T-helper 2 cell treated with Interferon-gamma antibody and Interleukin-4, amounts not matched to agents 5 μg/mL and 100 μg/mL, for 36 hours (primary cell): ENCODE measurements at places on chromosomes 11 and 22.

DNA sequence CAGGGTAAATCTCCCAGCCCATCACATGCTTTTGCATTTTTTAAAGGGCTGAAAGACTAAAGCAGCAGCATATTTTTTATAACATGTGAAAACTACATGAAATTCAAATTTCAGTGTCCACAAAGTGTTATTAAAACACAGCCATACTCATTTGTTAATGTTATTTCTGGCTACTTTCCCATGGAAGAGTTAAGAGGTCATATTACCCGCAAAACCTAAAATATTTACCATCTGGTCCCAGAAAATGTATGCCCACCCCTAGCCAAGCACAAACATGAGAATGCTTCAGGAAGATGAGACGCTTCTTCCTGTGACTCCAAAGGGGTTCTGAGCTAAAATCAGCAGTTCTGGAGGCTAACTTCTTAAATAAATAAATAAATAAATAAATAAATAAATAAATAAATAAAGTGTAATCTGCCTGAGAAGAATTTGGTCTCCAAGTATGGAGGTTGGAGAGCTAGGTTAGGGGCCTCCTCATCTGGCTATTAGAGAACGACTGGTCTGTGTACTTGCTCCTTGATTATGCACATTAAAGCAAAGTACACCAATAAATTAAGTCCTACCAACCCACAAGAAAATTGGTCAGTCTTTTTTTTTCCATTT is 9.7 kb downstream of the IMMP1L start:
- H3K36me3 ChIP-seq = peaks cover 32% of the 10 kb centered on the region
- no peaks in the 10 kb centered on the region for H3K27me3 ChIP-seq
- peaks cover 3% of the 10 kb centered on the region for H3K4me1 ChIP-seq
- no peak overlapping the region for H3K27ac ChIP-seq
- H3K4me3 ChIP-seq = no peak overlapping the region

DNA sequence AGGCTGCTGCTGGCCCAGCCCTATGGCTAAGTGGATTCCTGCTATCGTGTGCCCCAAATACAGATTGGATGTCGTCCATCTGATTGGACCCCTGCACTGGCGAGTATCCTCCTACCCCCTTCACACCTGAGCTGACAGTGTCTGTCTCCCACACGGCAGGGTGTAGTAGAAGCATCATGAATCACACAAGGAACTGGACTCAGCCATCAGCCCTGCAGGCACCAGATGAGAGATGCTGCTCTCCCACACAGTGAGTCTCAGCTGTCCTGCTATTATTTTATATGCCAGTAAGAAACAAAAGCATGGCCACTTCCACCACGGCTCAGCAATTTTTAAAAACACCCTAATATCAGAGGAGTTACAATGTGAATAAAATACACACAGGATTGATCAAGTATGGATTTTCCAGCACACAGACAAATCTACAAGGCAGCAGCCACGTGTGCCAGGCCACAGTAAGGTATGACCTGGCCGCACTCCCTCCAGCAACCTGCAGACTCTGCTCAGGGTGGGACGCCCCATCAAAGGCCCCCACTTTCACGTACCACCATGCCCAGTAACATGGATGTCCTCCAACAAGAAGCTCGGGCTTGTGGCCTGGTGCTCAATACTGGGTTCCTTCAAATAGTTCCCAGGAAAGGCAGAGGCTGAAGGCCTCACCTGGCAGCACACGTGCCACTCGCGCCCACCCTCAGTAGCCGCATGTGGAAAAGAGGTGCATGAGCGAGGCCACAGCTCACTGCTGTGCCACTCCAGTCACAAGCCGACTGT is 16.4 kb upstream of the SLC25A1 start:
- peak overlapping the region; percentile 39 for H3K27ac ChIP-seq
- H3K27me3 ChIP-seq = peaks cover 4% of the 10 kb centered on the region
- H3K4me3 ChIP-seq = peak overlapping the region; percentile 42
- no peaks in the 10 kb centered on the region for H3K36me3 ChIP-seq
- no peak for DNase-seq

DNA sequence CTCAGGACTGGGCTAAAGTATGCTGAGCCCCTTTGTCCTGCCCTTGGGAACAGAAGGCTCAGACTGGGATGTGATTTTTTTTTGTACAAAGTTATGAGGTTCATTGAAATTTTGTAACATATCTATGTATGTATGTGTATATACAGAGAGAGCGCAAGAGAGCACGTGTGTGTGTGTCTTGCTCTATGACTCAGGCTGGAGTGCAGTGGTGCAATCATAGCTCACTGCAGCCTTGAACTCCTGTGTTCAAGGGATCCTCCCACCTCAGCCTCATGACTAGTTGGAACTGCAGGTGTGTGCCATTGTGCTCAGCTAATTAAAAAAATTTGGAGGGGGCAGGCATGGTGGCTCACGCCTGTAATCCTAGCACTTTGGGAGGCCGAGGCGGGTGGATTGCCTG is 5.7 kb downstream of the TMEM25 start:
- peaks cover 2% of the 10 kb centered on the region for H3K4me1 ChIP-seq
- DNase-seq = no peak
- H3K36me3 ChIP-seq = peaks cover 2% of the 10 kb centered on the region

DNA sequence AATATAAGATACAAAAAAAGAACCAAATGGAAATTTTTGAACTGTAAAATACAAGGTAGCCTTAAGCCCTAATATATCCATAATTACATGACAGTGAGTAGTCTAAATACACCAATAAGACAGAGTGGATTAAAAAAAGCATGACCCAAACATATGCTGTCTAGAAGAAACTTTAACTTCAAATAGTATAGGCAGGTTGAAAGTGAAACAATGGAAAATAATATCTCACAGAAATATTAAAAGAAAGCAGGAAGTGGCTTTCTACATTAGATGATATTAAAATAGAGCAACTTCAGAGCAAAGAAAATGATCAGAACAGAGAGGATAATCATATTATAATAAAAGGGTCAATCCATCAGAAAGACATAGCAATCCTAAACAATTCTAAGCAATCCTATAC is 21.8 kb downstream of the DCUN1D5 start:
- H3K27ac ChIP-seq = peak overlapping the region; percentile 59
- peak overlapping the region; percentile 37 for H3K4me3 ChIP-seq
- H3K27me3 ChIP-seq = no peaks in the 10 kb centered on the region
- no peak for DNase-seq

- H3K27ac ChIP-seq = no peak overlapping the region
- H3K27me3 ChIP-seq = no peaks in the 10 kb centered on the region
- H3K4me1 ChIP-seq = no peaks in the 10 kb centered on the region
- H3K36me3 ChIP-seq = no peaks in the 10 kb centered on the region
Observed at GRCh38 chr11:105220121-105220520, 80.6 kb upstream of the CARD18 start.

- no peaks in the 10 kb centered on the region for H3K36me3 ChIP-seq
- H3K4me1 ChIP-seq = no peaks in the 10 kb centered on the region
- DNase-seq = no peak
- H3K4me3 ChIP-seq = no peak overlapping the region
Observed at GRCh38 chr22:46521994-46522393, 15.4 kb downstream of the CELSR1 start.

DNA sequence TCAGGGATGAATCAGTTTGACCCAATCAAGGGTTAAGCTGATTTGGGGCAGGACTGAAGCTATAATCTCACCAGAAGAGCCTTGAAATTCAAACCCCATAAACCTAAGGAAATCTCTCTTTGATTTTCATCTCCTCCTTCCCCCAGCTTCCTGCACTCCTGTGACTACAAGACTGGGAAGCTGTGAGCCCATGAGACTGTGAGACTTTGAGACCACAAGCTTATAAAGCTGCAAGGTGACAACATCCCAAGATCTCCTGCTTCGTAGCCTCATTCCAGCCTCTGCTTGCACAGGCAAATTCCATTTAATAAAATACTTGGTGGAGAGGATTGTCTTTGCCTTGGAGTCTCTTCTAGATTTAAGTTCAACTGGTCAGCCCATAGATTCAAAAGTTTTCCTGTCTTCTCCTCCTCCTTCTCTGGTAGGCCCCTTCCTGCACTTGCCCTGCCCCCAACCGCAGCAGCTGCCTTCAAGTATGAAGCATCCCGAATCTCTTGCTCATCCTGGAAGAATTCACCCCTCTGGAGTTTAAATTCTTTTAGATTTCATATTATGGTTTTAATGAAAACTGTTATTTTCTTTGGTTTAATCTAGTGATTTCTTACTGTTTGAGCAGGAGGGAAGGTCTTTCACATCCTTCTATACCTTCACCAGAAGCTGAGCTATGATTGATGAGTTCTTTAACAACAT is 42.1 kb downstream of the PAMR1 start:
- no peaks in the 10 kb centered on the region for H3K36me3 ChIP-seq
- H3K27me3 ChIP-seq = peaks cover 9% of the 10 kb centered on the region
- H3K27ac ChIP-seq = no peak overlapping the region
- DNase-seq = no peak

GRCh38 chr11:117749541-117749910 is 47.5 kb downstream of the DSCAML1 start:
- H3K4me1 ChIP-seq = no peaks in the 10 kb centered on the region
- no peak overlapping the region for H3K4me3 ChIP-seq
- DNase-seq = no peak

- no peak for DNase-seq
- H3K4me3 ChIP-seq = no peak overlapping the region
- H3K4me1 ChIP-seq = peaks cover 10% of the 10 kb centered on the region
- H3K27ac ChIP-seq = no peak overlapping the region
Observed at GRCh38 chr11:110525883-110526282, 96.1 kb downstream of the FDX1 start.

DNA sequence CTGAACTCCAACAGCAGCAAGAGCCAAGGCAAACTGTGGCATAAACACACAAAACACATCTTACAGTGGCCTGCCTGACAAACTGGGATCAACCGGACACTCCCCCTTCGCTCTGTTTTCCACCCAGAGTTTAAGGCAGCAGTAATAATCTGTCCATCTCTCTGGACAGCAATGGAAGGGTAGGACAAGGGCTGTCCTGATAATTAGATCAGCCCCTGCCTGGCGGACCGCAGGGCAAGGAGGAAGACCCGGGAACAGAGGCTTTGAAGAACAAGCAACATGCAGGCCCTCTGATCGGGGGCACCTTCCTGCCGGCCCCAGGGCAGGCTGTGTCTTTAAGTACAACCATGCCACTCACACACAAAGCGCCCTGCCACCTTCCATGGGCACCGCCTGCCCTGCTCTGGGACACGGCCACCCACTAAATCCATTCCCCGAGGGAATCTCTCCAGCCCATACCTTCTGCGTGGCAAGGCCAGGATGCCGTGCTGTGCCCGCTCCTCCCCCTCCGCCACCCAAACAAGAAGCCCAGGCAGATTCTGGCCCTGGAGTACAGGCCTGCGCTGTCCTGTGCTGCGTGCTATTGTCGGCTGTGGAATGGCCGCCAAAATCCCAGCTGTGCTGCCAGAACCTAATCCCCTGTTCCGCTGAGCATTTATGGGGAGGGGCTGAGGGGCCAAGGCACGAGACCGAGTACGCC is 38.8 kb downstream of the NUMA1 start:
- peak; percentile 11 for DNase-seq
- H3K4me1 ChIP-seq = peaks cover 27% of the 10 kb centered on the region
- H3K4me3 ChIP-seq = no peak overlapping the region
- no peak overlapping the region for H3K27ac ChIP-seq
- peaks cover 20% of the 10 kb centered on the region for H3K36me3 ChIP-seq
- no peaks in the 10 kb centered on the region for H3K27me3 ChIP-seq

DNA sequence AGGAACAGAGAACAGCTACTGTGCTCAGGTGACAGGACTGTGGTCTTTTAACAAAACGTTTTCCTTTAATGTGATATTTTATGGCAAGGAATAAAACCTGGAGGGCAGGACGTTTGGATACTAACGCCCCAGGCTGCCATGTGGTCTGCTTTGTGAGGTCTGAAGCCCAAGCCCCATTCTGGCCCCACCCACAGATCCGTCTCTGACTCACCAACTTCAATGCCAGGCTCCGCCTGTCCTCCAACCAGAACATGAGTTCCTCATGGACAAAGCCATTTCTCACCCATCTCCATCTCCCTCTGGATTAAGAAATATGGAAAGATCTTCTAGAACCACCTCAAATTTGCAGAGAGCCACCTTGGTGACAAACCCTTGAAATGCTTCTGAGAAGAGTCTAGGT is 148.8 kb downstream of the CRYBB2 start:
- no peaks in the 10 kb centered on the region for H3K27me3 ChIP-seq
- DNase-seq = no peak
- H3K4me3 ChIP-seq = no peak overlapping the region

DNA sequence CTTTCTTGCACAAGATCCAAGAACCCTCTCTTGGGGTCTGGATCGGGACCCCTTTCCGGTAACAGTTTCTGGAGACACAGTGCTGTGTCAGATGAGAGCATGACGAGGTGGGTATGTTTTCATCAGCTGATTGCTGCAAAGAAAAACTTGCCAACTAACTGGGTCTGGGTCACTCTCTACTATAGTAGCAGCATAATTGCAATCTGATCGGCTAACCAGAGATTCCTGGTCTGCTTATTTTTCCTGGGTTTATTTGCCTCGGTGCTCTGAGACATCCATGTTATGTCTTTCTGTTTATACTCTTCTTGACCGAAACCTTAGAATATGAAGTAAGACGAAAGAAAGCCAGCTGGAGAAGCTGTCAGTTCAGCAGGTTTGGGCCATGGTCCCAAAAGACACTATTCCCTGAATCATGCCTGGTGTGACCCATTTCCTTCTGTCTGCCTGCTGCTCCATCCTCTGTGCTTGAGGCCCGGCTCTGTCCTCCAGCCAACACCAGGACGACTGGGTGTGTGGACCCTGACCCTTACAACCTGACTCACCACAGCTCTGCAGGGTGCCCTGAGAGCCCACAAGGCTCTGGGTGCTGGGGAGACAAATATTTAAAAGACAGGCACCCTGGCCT is 24.1 kb upstream of the CLMP start:
- no peaks in the 10 kb centered on the region for H3K36me3 ChIP-seq
- no peak for DNase-seq
- H3K4me1 ChIP-seq = no peaks in the 10 kb centered on the region
- no peak overlapping the region for H3K4me3 ChIP-seq
- H3K27me3 ChIP-seq = peaks cover 25% of the 10 kb centered on the region

DNA sequence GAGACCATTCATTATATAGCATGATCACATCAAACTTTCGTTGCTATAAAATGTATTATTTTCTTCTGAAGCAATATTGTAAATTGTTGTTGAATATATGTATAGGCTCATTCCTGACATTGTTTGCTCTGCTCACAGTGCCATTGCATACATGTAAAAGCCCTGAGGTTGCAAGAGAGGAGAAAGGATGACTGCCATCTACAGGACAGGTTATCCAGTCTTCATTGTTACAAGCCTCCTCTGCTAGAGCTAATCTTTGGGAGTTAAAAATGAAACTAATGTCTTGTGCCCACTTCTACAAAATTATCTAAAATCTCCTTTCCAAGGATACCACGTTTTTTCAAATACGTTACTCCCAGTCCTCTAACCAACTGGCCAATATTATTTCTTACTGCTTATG is 16.4 kb upstream of the OR5AL1 start:
- no peak overlapping the region for H3K27ac ChIP-seq
- H3K4me3 ChIP-seq = no peak overlapping the region
- H3K36me3 ChIP-seq = no peaks in the 10 kb centered on the region
- no peaks in the 10 kb centered on the region for H3K27me3 ChIP-seq
- no peak for DNase-seq

GRCh38 chr11:820655-821511 is 2.2 kb downstream of the PNPLA2 start:
- no peak for DNase-seq
- no peaks in the 10 kb centered on the region for H3K27me3 ChIP-seq
- peaks cover 5% of the 10 kb centered on the region for H3K4me1 ChIP-seq
- H3K36me3 ChIP-seq = peaks cover 10% of the 10 kb centered on the region
- H3K4me3 ChIP-seq = peak overlapping the region; percentile 79

- H3K4me3 ChIP-seq = no peak overlapping the region
- no peaks in the 10 kb centered on the region for H3K36me3 ChIP-seq
- no peak overlapping the region for H3K27ac ChIP-seq
- H3K4me1 ChIP-seq = no peaks in the 10 kb centered on the region
- H3K27me3 ChIP-seq = peaks cover 2% of the 10 kb centered on the region
- no peak for DNase-seq
Observed at GRCh38 chr11:119975561-119976152, 162.3 kb downstream of the TRIM29 start.
